ENCODE measurements at places on chromosomes 4 and X. TPM values are rescaled to one million over a fixed set of nuclear protein-coding genes. Genes with fewer than 3 reads are reported as not detected.

Gene PLAC8
- total RNA-seq = 1.7 TPM

Gene CT83
- not detected for total RNA-seq

Gene SOX3
- total RNA-seq = not detected

Gene KDR
- 13.2 TPM for total RNA-seq

Gene UNC5C
- total RNA-seq = 1.1 TPM

Gene ARHGEF6
- 17.6 TPM for total RNA-seq

Gene DCK
- total RNA-seq = 10.0 TPM

Gene CLNK
- not detected for total RNA-seq

Gene SHROOM4
- 4.3 TPM for total RNA-seq

Gene MSN
- total RNA-seq = 151 TPM

Gene SPANXD
- total RNA-seq = not detected

Gene SYP
- total RNA-seq = 4.1 TPM

Gene GPC3
- 5.7 TPM for total RNA-seq

Gene GAGE12E
- not detected for total RNA-seq

Gene RAB41
- not detected for total RNA-seq

Gene ATP6AP1
- total RNA-seq = 30.5 TPM

Gene HEPH
- 147 TPM for total RNA-seq

Gene EMCN
- 5.3 TPM for total RNA-seq

Gene ADH7
- not detected for total RNA-seq

Gene UGT2A1
- not detected for total RNA-seq

Gene PLP1
- 38.7 TPM for total RNA-seq

Gene CENPVL3
- total RNA-seq = 0.36 TPM

Gene PLXNB3
- 9.2 TPM for total RNA-seq

Gene USP17L29
- not detected for total RNA-seq

Gene FAAH2
- total RNA-seq = 1.3 TPM

Gene ANXA5
- 164 TPM for total RNA-seq

Gene SLC25A5
- total RNA-seq = 318 TPM

Gene AREG
- 10.9 TPM for total RNA-seq

Gene FGF5
- total RNA-seq = 1.1 TPM

Gene PSMD10
- total RNA-seq = 39.0 TPM

Gene MMRN1
- total RNA-seq = 28.1 TPM

Gene MAGEB16
- total RNA-seq = not detected

Gene C1QTNF7
- total RNA-seq = 21.4 TPM

Gene SPP1
- 30.4 TPM for total RNA-seq

Gene POU3F4
- total RNA-seq = not detected

Gene RHOXF1
- total RNA-seq = not detected

Gene AMOT
- total RNA-seq = 14.1 TPM

Gene MAGEB17
- 0.66 TPM for total RNA-seq

Gene LUZP4
- total RNA-seq = not detected

Gene TGIF2LX
- not detected for total RNA-seq

Gene GPAT3
- 23.1 TPM for total RNA-seq

Gene GABRQ
- not detected for total RNA-seq

Gene MAGEA9B
- not detected for total RNA-seq

Gene TEX13B
- total RNA-seq = not detected

Gene AFF2
- 1.2 TPM for total RNA-seq

Gene PUDP
- total RNA-seq = 17.2 TPM

Gene SMARCA5
- total RNA-seq = 35.3 TPM

Gene DOK7
- total RNA-seq = not detected

Gene ZFP42
- not detected for total RNA-seq

Gene IQCM
- not detected for total RNA-seq

Gene KLB
- total RNA-seq = not detected

Gene RAB33A
- total RNA-seq = 1.3 TPM

Gene GYPB
- not detected for total RNA-seq

Gene GRIPAP1
- 26.0 TPM for total RNA-seq

Gene TMPRSS11B
- not detected for total RNA-seq

Gene PHKA2
- 19.3 TPM for total RNA-seq

Gene NKX6-1
- total RNA-seq = not detected

Gene FAM47E
- total RNA-seq = 2.1 TPM

Gene CXCL6
- total RNA-seq = not detected

All from sigmoid colon (tissue), 7 donors.